Activated naive CD4-positive, alpha-beta T cell (primary cell): ENCODE measurements at places on chromosomes 2 and 18.

GRCh38 chr18:66124394-66124793 is 373.6 kb downstream of the CDH7 start:
- DNase-seq: no peak

- no peak for DNase-seq
Measured at GRCh38 chr2:190875891-190876290, 4.7 kb upstream of the GLS start.

DNA sequence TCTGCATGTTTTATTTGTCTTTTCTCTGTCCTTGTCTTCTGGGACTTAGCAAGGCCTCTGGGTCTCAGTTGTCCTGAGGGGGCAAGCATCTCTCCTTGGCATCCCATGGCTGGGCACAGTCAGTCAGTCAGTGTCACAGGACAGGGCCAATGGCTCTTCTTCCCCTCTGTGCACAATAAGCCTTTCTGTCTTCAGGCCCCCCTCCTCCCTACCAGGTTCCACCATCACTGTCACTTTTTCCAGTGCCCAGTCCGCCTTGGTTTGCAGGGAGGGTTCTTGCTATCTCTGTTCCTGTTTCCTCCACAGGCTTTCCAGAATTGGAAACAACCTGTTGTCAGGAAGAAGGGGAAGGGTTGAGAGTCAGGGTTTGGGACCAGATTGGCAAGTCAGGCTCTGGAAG is 1.7 kb upstream of the VAMP5 start:
- no peak for DNase-seq

GRCh38 chr2:70341477-70341765 is 39.6 kb upstream of the FAM136A start:
- DNase-seq: no peak

DNA sequence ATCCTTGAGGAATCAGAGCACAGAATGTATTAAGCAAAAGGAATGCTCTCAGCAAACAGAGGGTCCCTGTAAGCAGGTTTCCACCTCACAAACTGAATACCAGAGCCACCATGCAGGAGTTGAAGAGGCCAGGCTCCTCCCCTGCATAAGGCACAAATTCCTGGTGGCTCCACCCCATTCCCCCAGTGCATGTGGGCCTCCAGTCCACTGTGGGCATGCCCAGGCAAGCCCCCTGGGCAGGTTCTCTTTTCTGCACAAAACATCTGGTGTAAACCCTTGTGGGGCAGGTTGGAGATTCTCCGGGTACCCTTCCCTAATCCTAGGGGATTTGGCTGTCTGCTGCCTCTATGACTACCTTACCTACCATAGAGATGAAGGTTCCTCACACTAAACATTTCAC is 166.5 kb downstream of the PTPRM start:
- DNase-seq: no peak

DNA sequence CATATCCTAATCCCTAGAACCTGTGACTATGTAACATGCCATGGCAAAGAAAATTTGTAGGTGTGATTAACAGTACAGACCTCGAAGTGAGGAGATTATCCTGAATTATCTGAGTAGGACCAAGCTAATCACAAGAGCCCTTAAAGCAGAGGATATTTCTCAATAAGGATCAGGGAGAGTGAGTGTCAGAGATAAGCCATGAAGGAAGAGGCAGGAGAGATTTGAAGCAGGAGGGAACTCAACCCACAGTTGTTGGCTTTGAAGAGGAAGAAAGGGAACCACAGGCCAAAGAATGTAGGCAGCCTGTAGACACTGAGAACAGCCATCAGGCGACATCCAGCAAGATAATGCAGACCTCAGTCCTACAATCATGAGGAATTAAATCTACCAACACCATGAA is 229.3 kb downstream of the NBAS start:
- DNase-seq: no peak

DNA sequence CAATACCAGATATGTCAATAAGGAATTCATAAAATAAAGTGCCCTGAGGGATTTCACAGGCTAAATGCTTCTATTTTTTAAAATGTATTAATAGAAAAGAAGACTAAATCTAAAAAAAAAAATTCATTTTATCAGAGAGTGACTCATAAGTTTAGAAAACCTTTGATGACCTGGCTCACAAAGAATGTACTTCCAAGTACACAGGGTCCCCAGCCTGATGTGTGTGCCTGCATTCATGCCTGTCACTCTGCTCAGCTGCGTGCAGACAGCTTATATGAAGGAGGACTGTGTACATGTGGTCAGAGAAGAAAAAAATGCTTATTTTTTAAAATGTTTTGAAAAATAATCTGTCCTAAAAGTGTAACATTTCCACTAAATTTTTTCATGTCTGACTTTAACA is 3.0 kb upstream of the CPS1 start:
- DNase-seq: no peak

- no peak for DNase-seq
Measured at GRCh38 chr2:238600506-238601432, 174.0 kb downstream of the ASB1 start.

GRCh38 chr2:195613922-195614321 is 43.1 kb upstream of the SLC39A10 start:
- DNase-seq: no peak

DNA sequence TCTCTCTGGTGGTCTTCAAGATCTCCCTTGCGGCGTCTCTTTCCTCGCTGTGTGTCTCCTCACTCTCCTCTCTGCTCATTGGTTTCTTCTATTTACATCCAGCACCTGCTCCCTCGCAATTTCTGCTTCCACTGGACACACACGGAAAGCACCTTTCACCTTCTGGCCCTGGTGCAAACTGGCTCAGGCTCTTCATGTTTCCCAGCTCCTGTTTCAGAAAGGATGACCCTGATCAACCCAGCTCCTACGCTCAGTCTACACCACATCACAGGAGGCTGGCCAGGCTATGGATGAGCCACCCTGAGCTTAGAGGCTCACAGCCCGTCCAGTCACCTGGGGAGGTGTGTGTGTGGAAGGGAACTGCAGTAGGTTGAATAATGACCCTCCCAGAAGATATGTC is 72.7 kb downstream of the MCFD2 start:
- no peak for DNase-seq

- DNase-seq: no peak
Measured at GRCh38 chr2:9336576-9337314, 86.6 kb downstream of the ITGB1BP1 start.

- DNase-seq: no peak
Measured at GRCh38 chr2:159349674-159350299, 63.3 kb upstream of the WDSUB1 start.

GRCh38 chr2:65812887-65813286 is 380.5 kb upstream of the SPRED2 start:
- DNase-seq: no peak

DNA sequence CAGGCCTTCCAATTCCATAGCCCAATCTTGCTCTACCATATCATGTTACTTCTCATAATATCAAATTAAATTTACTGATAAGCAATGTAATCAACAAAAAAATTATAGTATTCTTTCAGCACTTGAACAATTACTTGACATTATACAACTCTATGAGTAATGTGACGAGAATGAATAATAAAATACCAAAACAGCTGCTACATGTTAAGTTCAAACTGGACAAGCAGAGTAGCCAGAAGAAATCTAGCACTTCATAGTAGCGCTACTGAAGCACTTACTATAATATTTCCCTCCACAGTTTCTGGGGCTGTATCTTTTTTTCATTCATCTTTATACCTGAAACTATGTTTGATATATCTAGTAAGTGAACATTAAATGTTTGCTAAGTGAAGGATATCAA is 14.9 kb downstream of the PPP3R1 start:
- no peak for DNase-seq

GRCh38 chr2:206886696-206887095 is 52.6 kb upstream of the CPO start:
- DNase-seq: no peak

GRCh38 chr2:126145752-126146151 is 510.2 kb upstream of the GYPC start:
- DNase-seq: no peak

DNA sequence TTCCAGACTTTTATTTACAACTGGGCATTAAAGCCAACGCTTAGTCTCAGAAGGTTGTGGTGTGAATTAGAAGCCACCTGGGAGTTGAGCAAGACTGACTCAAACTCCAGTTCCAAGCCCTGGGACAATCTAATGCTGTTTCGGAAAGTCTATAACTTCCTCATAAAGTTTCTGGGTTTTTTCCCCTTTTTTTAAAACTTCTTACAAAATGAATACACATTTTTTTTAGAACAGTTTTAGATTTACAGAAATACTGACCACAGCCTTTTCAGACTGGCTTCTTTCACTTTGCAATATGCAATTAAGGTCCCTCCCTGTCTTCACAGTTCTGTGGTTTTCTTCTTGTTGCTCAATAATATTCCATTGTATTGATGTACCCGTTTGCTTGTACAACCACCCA is 115.9 kb upstream of the TWIST2 start:
- DNase-seq: no peak

DNA sequence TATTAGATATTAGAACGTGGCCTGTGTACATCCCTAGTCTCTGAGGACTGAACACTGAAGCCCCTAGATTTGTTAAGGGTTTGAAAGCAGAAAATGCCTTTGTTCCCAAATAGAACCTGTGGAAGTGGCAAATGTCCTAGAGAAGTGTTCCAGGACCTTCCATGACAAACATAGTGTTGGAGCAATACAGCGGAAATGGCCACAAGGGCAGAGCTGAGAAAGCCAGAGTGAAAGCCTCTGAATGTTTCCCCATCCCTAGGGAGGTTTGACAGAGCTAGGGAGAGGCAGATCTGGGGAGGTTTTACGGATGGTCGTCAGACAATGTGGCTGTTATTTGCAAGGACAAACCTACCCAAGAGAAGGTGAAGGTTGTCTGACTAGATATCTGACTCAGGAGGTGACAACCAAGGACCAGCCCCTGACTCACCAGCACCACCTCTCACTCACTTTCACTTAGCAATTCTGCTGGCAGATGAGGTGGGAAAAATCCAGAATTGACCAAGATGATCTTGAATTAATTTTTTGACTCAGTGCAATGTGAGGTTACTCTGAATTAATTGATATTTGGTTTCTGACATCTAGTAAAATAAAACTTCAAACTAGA is 24.1 kb downstream of the RBM43 start:
- DNase-seq: no peak

DNA sequence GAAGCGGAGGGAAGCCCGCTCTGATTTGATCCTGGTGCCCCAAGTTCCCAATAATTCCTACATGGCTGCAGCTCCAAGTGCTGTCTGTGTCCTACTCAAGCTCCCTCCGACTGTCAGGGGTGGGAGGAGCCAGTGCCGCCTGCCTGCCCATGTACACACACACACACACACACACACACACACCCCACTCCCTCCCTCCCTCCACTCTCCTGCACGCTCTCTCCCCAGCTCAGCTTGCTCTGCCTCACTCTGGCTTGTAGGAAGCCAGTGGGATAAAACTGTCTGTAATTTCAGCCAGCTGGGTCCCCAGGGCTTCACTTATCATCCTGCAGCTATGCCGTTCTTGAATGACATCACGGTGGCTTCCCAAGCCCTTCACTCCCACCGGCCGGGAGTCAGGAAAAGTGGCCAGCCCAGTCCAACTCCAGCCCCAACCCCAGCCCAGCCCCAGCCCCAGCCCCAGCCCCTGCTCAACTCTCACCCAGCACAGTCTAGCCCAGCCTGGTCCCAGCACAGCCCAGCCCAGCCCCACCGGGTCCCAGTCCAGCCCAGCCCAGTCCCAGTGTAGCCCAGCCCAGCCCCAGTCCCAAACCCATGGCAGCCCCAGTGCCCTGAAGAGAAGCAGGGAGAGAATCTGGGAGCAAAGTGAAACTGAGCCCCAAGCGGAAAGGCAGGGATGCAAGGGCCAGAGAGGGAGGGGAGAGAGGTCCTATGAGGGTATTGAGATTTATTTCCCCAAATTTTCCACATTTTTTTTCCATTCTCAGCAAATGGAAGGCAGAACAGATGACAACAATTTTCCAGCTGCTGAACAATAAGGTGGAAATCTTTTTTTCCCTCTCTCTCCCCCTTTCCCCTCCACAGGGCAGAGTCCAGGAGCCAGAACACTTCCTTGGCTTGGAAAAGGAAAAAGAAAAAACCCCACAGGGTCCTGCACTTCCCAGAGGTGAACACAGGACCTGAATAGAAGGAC is 144.0 kb downstream of the TNS1 start:
- no peak for DNase-seq

DNA sequence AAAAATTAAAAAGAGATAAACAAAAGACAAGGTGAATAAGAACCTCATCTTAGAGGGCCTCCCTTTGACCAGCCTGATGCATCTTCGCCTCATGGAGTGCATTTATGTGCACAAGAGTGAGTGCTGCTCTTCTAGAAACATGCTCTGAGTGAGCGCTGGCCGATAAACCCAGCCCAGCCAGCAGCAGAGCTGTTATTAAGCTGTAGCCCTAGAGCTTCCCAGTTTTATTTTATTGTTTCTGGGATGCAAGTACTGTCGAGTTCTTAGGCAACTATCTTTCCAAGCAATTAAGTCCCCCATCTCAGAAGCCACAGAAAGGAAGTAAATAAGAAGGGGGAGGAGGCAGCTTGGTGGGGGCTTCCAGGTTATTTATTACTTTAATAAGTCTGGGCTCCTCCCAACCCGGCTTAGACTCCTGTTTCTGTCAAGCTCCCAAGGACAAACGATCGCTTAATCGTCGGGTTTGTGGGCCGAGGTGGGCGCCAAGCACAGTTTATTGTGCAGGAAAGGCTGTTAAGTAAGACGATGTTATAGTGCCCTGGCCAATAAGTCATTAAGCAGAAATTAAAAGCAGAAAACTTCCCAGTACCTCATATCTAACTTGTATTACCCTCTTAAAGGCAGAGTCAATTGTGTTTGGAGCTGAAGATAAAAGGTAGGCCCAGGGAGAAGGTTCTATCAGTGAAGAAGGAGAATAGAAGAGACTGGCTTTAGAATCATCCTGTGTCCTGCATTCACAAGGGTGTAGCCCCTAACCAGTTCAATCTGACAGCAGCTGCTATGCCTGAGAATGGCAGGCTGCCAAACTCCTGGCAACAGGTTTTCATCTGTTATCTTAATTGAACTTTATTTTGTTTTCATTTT is 176.3 kb downstream of the PIK3C3 start:
- no peak for DNase-seq

DNA sequence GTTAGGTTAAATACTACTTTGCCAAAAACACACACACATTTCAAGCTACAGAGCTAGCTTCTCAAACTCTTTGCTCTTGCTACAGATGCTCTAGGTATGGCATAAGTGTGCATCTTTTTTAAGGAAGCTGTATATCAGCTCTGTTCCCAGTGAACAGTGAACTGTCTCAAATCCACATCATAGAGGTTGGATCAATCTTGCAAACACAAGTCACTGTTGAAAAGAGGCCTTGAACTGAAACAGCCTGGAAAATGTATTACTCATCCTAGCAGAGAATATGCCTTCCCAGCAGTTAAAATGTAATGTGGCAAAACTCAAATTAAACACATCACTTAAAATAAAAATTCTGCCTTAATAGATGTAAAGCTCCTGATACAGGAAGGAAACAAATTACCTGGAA is 151.8 kb downstream of the WDPCP start:
- no peak for DNase-seq
